CD8-positive, alpha-beta memory T cell (primary cell): ENCODE measurements at places on chromosomes 2 and 18.

DNA sequence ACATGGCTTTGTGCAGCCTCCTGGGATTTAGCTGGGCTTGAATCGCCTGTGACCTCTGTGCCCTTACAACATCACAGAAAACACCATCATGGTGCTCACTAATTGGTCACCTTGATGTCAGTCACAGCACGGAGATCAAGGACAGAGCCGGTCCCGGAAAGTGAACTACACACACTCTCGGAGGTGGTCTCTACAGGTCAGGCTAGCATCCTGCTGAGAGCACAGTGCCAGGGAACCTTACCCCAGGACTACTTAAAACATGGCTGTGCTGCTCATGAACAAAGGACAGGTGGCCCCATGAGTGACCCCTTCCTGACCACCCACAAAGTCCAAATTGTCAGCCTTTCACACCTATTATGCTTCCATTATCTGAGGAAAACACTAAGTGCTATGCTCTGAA lies 1782.1 kb upstream of the CELF4 start:
- no peak overlapping the region for H3K4me3 ChIP-seq
- H3K27me3 ChIP-seq: no peaks in the 10 kb centered on the region
- no peaks in the 10 kb centered on the region for H3K36me3 ChIP-seq
- no peak overlapping the region for H3K27ac ChIP-seq

GRCh38 chr2:144628566-144628965 lies 108.6 kb upstream of the ZEB2 start:
- DNase-seq: no peak
- no peak overlapping the region for H3K27ac ChIP-seq
- no peaks in the 10 kb centered on the region for H3K36me3 ChIP-seq
- H3K4me1 ChIP-seq: no peaks in the 10 kb centered on the region

GRCh38 chr2:239952665-239953417 lies 72.3 kb downstream of the NDUFA10 start:
- H3K27me3 ChIP-seq: no peaks in the 10 kb centered on the region
- no peaks in the 10 kb centered on the region for H3K36me3 ChIP-seq
- H3K27ac ChIP-seq: no peak overlapping the region

GRCh38 chr2:134647607-134648256 lies 71.1 kb downstream of the TMEM163 start:
- no peaks in the 10 kb centered on the region for H3K27me3 ChIP-seq
- H3K4me3 ChIP-seq: no peak overlapping the region
- H3K4me1 ChIP-seq: no peaks in the 10 kb centered on the region
- no peaks in the 10 kb centered on the region for H3K36me3 ChIP-seq
- H3K27ac ChIP-seq: no peak overlapping the region
- DNase-seq: no peak

- DNase-seq: no peak
- H3K4me3 ChIP-seq: no peak overlapping the region
- H3K4me1 ChIP-seq: no peaks in the 10 kb centered on the region
- H3K27ac ChIP-seq: no peak overlapping the region
Observed at GRCh38 chr2:150811259-150811855, 323.9 kb upstream of the RND3 start.

DNA sequence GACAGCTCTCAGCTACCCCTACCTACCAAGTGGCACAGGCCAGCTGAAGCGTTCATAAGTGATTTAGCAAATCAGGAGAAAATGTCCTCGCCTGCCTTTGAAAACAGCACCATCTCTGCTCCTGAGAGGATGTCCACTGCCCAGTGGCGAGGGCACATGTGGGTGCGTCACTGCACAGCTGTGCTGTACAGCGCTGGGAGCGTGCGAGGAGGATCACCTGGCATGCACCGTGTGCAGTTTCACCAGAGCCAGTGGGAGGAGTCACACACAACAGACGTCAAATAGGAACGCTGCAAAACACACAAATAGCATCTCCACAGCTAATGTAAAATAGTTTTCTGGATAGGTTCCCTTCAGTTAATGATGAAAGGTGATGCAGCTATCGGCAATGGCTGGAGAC lies 154.1 kb downstream of the HDAC4 start:
- H3K4me3 ChIP-seq: no peak overlapping the region
- H3K27ac ChIP-seq: no peak overlapping the region
- no peaks in the 10 kb centered on the region for H3K36me3 ChIP-seq

- DNase-seq: no peak
- no peak overlapping the region for H3K4me3 ChIP-seq
- no peaks in the 10 kb centered on the region for H3K4me1 ChIP-seq
Observed at GRCh38 chr2:59168766-59169165, 927.6 kb upstream of the FANCL start.

DNA sequence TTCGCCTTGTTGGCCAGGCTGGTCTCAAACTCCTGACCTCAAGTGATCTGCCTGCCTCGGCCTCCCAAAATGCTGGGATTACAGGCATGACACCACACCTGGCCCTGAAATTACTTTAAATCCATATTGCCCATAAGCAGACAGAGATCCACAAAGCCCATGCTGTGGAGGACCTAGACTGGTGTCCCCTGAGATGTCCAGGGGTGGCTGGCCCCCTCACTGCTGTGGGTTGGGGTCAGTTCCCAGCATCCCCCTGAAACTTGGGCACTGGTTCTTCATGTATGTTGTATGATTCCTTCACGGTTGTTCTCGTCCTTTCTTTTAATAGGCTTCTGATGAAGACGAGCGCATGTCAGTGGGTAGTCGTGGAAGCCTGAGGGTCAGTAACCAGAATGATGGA lies 78.1 kb upstream of the RBM44 start:
- no peak for DNase-seq
- peaks cover 4% of the 10 kb centered on the region for H3K4me1 ChIP-seq
- no peak overlapping the region for H3K27ac ChIP-seq
- no peaks in the 10 kb centered on the region for H3K27me3 ChIP-seq

DNA sequence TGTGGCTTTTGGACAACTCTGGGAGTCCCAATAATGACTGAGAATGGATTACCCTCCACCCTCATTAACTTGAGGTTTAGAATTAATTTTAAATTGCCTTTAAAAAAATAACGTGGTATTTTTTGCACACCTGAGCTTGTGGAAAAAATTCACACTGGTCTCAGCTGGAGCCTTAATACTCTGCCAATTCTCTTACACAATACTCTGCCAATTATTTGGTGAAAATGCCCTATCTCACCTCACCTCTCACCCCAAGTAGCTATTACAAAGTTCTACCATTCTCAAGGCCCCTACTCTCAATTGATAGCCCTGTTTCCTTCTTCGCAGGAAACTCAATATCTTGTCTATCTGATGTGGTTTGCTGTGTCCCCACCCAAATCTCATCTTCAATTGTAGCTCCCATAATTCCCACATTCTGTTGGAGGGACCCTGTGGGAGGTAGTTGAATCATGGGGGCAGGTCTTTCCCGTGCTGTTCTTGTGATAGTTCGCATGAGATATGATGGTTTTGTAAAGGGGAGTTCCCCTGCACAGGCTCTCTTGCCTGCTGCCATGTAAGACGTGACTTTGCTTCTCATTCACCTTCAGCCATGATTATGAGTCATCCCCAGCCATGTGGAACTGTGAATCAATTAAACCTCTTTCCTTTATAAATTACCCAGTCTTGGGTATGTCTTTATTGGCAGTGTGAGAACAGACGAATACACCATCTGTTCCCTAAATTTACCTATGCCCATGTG lies 27.4 kb upstream of the C2orf69 start:
- H3K4me3 ChIP-seq: no peak overlapping the region
- no peaks in the 10 kb centered on the region for H3K4me1 ChIP-seq
- no peaks in the 10 kb centered on the region for H3K27me3 ChIP-seq
- H3K27ac ChIP-seq: no peak overlapping the region

DNA sequence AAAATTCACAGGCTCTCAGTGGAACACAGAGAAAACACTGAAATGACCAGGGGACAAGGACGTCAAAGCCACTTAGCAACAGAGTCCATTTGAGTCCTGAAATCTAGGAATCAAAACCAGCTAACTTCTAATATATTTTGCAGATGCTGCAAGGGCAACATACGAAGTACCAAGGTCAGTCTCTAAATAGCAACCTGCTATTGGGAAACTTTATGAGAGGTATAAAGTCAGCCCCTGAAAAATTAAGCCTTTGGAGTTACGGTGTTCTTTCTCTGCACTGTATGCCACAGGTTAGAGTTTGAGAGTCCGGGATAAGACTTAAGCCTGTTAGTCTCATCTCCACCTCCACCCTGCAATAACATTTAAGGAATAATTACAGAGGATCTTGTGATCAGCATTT lies 13.3 kb downstream of the NPC1 start:
- no peak overlapping the region for H3K27ac ChIP-seq
- peaks cover 24% of the 10 kb centered on the region for H3K36me3 ChIP-seq
- DNase-seq: no peak
- H3K27me3 ChIP-seq: no peaks in the 10 kb centered on the region
- H3K4me1 ChIP-seq: peaks cover 49% of the 10 kb centered on the region

- H3K27me3 ChIP-seq: no peaks in the 10 kb centered on the region
- DNase-seq: no peak
- no peaks in the 10 kb centered on the region for H3K36me3 ChIP-seq
- H3K4me1 ChIP-seq: peaks cover 18% of the 10 kb centered on the region
Observed at GRCh38 chr2:86744152-86744551, 24.1 kb downstream of the RMND5A start.

- H3K36me3 ChIP-seq: no peaks in the 10 kb centered on the region
- H3K4me1 ChIP-seq: no peaks in the 10 kb centered on the region
- H3K4me3 ChIP-seq: no peak overlapping the region
Observed at GRCh38 chr2:192236136-192236535, 41.4 kb upstream of the TMEFF2 start.

GRCh38 chr2:63856303-63856603 lies 14.6 kb downstream of the UGP2 start:
- H3K27ac ChIP-seq: peak overlapping the region; percentile 33
- H3K4me3 ChIP-seq: peak overlapping the region; percentile 27
- H3K36me3 ChIP-seq: peaks cover 8% of the 10 kb centered on the region
- peak; percentile 52 for DNase-seq

GRCh38 chr2:27891673-27892105 lies 1.2 kb downstream of the BABAM2 start:
- peaks cover 38% of the 10 kb centered on the region for H3K4me1 ChIP-seq
- no peaks in the 10 kb centered on the region for H3K36me3 ChIP-seq
- peak overlapping the region; percentile 100 for H3K27ac ChIP-seq
- no peaks in the 10 kb centered on the region for H3K27me3 ChIP-seq
- no peak for DNase-seq

GRCh38 chr18:10194592-10194991 lies 259.8 kb upstream of the APCDD1 start:
- H3K36me3 ChIP-seq: no peaks in the 10 kb centered on the region
- H3K4me1 ChIP-seq: no peaks in the 10 kb centered on the region
- no peak for DNase-seq
- no peak overlapping the region for H3K27ac ChIP-seq
- no peak overlapping the region for H3K4me3 ChIP-seq

DNA sequence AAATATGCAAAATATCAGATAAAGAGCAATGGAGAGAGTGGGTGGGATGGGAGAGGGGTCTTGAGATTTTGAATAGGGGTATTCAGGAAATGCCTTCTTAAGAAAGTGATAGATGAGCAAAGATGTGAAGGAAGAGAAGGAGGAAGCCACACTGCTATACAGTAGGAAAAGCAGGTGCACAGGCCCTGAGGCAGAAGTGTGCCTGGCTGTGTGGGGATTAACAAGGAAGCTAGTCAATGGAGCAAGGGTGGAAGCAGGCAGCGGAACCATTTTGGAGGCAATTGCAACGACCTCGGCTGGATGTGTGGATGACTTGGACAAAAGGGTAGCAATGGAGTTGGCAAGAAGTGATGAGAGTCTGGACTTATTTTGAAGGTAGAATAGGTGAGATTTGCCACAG lies 11.0 kb upstream of the CNGA3 start:
- no peaks in the 10 kb centered on the region for H3K4me1 ChIP-seq
- H3K27ac ChIP-seq: no peak overlapping the region
- no peak for DNase-seq

DNA sequence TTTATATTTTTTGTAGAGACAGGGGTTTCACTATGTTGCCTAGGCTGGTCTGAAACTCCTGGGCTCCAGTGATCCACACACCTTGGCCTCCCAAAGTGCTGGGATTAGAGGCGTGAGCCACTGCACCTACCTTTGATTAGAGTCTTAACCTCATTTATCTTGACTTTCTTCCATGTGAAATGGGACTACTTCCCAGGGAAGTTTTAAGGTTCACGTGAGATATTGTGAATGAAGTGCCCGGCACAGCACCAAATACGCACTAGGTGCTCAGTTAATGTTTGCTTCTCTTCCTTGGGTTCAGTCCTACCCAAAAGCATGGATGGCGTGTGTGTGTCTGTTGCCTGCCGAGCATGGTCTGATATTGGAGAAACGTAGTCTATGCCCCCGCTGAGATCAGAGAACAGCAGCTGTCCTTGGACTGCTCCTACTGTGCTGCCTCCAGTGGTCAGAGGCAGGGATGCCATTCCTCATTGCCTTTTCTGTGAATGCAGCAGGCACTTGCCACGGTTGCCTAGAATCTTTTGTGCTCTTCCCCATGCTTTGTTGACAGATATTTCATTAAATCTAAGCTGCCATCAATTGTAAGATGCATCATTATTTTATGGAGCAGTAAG lies 12.3 kb upstream of the TFCP2L1 start:
- no peak overlapping the region for H3K4me3 ChIP-seq
- H3K27ac ChIP-seq: no peak overlapping the region
- no peaks in the 10 kb centered on the region for H3K36me3 ChIP-seq
- DNase-seq: no peak
- H3K4me1 ChIP-seq: no peaks in the 10 kb centered on the region
- H3K27me3 ChIP-seq: no peaks in the 10 kb centered on the region

DNA sequence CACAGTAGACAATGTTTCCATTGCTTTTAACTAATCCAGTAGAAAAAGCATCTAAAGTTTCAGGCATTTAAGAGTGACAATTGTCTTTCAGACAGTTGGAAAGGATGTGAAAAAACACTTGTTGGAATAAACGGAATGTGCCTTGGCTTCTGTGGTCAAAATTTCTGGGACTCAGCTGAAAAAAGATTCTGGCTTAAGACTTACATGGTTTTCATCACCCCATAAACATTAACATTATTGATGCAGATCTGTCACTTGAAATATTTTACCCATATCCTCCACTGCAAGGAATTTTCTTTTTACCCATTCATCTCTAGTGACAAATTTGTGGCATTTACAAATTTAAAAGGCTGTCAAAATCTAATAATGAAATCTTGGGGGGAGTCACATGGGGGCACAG lies 166.0 kb downstream of the SRBD1 start:
- DNase-seq: no peak
- H3K4me1 ChIP-seq: no peaks in the 10 kb centered on the region
- no peaks in the 10 kb centered on the region for H3K27me3 ChIP-seq

DNA sequence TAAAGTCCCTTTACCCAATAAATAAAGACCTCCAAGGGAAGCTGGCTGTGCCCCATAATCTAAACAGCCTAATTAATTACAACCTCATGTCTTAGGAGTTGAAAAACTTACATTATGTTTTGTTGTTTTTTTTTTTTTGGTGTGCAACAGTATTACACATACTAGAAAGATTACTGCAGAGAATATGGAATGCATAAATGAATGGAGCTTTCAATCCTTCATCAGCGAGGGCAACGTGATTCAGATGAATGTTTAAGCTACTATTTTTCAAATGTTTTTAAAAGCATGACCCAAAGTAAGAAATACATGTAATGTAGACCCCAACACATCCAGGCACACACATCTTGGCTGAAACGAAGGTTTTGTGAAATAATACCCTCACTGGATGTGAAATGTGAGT lies 167.1 kb upstream of the FN1 start:
- H3K36me3 ChIP-seq: no peaks in the 10 kb centered on the region
- no peaks in the 10 kb centered on the region for H3K4me1 ChIP-seq
- no peak for DNase-seq
- H3K27me3 ChIP-seq: no peaks in the 10 kb centered on the region
- H3K27ac ChIP-seq: no peak overlapping the region
